ENCODE measurements at places on chromosomes 6 and 20. TPM values are rescaled to one million over a fixed set of nuclear protein-coding genes. Genes with fewer than 3 reads are reported as not detected.

DNA sequence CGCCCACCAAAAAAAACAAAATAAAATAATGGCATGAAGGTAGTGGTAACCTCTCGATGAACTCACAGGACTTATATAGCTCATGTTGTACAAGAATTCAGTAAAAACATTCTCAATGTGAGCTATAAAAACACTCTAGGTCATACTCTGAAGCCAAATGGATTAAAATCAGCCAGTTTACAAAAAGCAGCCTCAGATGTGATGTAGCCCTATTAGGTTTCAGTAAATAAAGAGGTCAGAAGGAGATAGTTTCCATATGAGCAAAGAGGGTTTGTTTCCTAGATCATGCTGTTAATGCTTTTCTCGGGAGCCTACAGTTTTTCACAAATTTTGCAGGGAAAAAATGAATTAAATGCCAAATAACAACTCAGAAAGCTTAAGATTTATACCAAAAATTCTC lies 319.5 kb upstream of the HSF2 start:
- no peak for DNase-seq

- DNase-seq: no peak
Observed at GRCh38 chr20:58327211-58327610, 17.7 kb downstream of the RAB22A start.

CPNE5 gene
- total RNA-seq: 0.26 TPM

GRCh38 chr6:155188707-155189496 lies 74.9 kb upstream of the CLDN20 start:
- no peak for DNase-seq

GRCh38 chr20:7302250-7302649 lies 534.8 kb downstream of the BMP2 start:
- no peak for DNase-seq

HLA-DMA gene
- 6.4 TPM for total RNA-seq

DNA sequence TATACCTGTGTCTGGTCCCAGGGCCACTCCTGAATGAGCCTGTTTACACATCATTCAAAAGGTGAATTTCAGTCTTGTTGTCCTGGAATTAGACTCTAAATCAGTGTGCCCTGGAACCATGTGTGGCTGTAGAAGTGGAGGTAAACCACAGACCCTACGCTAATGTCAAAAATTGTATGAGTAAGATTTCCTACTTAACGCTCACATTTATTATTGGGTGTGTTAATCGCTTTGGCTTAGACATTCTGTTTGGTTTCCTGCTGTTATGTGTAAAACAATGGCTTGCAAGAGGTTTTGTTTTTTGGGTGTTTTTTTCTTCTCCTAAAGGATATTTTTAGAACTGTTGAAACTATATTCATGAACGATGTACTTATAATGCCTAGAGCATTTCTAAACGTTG lies 19.3 kb downstream of the PLCB1 start:
- DNase-seq: no peak

MEP1A gene
- total RNA-seq: not detected

- no peak for DNase-seq
Observed at GRCh38 chr6:45438849-45439406, 61.2 kb upstream of the SUPT3H start.
